ENCODE measurements at places on chromosomes 7 and 10.

DNA sequence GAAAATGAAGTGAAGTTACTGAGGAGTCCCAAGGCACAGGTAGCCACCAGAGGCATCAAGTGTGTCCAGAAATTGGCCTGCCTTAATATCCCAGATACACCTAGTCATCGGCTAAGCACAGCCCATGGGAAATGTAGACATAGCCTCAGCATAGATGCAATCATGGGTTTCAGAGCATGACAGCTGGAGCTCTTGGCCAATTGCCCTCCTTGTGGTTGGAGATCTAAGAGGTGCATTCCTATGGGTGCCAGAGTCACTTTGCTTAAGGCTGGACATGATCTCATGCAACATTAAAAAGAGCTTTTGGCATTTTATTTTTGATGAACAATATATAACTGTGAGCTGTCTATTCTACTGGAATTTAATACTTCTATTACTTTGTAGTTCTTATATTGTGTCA lies 758.0 kb upstream of the LRRTM3 start:
- DNase-seq: no peak

GRCh38 chr7:45073786-45074527 lies 14.8 kb downstream of the NACAD start:
- DNase-seq: no peak

DNA sequence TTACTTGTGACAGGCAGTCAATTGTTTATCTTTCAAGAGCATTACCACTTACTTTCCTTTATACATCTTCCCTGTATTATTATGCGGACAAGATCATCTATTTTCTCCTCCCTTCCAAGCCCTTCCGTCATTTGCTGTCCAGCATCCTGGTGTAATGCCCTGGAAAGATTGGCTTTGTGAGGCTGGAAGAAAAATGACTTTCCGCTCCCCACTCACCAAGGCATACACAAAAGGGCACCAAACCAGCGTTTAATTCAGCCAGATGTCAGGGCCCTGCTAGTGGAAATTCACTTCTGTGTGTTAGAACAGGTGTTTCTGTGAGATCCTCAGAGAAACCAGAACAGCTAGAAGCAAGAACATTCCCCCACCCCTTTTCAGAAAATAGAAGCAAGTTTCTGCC lies 128.1 kb upstream of the NANOS1 start:
- DNase-seq: no peak

DNA sequence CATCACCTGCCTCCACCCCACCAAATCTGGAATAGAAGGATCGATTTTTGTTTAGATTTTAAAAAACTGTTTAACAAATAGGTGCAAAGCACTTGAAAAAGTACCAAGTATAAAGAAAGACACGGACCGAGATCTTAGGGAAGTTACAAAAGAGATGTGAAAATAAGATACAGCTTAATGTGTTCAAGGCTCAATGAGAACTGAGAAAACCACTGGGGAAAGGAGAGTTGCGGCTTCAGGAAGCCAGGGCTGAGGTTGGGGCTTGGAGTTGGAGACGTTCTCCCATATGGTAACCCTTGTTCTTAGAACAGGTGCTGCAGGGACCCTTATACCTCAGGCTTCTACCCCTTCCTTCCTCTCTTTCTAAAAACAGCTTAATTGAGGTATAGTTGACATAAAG lies 140.2 kb downstream of the FANK1 start:
- no peak for DNase-seq

GRCh38 chr7:154640917-154641316 lies 362.0 kb downstream of the PAXIP1 start:
- no peak for DNase-seq

GRCh38 chr10:101067356-101068083 lies 5.7 kb downstream of the KAZALD1 start:
- peak; percentile 82 for DNase-seq

- DNase-seq: no peak
Observed at GRCh38 chr10:97923057-97923456, 73.4 kb downstream of the GOLGA7B start.

GRCh38 chr10:19756919-19757318 lies 59.3 kb upstream of the PLXDC2 start:
- no peak for DNase-seq

GRCh38 chr7:150666412-150666811 lies 19.1 kb upstream of the GIMAP2 start:
- DNase-seq: no peak

DNA sequence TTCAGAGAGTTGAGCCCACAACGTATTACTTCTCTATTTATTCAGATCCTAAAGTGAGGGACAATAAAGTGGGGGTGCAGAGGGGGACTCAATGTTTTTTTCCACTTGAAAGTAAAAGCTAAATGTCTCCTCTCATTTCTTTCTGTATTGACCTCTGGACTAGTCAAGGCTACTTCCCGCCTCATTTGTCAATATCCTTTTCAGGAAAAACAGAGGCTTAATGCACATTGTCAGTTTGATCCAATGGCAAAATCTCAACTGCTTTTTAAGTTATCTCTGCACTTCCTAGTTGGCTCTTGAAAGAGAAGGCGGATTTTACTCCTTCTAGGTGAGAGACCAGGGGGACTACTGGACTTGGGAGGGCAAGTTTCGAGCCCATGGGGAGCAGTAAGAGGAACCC lies 56.4 kb downstream of the HIPK2 start:
- DNase-seq: no peak

DNA sequence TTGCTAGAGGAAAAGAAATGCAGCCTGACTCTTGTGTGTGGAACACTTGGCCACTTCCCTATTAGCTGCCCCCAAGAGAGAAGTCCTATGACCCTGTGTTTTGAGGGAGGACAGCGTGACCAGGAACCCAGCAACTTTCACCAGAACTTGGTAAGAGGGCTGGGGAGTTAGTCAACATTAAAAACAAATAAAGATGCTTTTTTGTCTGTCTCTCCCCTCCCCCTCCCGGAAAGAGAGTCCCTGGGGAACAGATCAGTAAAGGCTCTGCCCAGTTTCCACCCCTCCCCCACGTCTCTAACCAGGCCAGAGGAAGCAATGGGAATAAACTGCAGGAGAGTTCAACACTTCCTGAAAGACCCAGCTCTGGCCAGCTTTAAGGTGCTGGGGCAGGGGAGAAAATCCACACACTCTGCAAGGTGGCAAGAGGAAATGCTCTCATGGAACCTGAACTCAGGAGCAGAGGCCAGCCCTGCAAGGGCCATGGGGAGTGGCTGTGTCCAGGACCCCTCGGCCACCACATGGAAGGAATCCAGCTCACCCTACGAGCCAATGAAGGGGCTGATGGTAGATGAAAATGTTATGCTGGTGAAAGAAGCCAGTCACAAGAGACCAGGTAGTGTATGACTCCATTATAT lies 21.5 kb downstream of the SH3PXD2A start:
- DNase-seq: no peak

GRCh38 chr10:97192952-97193435 lies 7.2 kb upstream of the SLIT1 start:
- no peak for DNase-seq

- DNase-seq: no peak
Observed at GRCh38 chr10:29039091-29039490, 249.8 kb upstream of the LYZL1 start.

GRCh38 chr7:44291066-44291732 lies 34.2 kb downstream of the CAMK2B start:
- DNase-seq: no peak

- no peak for DNase-seq
Observed at GRCh38 chr10:1084011-1084950, 28.1 kb downstream of the WDR37 start.

DNA sequence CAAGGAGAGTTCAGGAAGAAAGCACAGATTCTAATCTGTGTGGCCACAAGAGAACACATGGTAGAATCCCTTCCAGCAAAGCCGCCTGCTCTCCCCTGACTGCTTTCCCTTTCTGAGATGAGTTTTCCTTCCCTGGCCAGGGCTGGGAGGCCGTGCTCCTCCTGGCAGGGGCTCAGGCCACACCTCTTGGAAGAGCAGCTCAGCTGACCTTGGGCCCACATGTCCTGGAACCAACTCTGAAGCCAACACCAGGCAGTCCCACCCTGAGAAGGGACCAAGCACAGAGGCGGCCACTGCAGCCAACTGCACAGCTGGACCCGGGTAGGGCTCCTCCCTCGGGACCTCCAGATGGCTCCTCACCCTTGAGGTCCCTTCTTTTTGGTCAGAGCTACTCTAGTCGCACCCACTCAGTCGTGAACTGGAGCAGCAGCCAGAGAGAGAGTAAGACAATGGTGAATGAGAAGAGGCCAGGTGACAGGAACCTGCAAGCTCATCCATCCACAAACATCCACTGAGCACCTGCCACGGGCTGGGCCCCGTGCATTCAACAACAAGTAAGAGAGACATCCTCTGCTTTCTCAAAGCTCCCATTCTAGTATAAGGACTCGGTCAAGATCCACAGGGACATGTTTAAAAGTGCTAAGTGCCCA lies 40.3 kb downstream of the FAM53B start:
- no peak for DNase-seq

DNA sequence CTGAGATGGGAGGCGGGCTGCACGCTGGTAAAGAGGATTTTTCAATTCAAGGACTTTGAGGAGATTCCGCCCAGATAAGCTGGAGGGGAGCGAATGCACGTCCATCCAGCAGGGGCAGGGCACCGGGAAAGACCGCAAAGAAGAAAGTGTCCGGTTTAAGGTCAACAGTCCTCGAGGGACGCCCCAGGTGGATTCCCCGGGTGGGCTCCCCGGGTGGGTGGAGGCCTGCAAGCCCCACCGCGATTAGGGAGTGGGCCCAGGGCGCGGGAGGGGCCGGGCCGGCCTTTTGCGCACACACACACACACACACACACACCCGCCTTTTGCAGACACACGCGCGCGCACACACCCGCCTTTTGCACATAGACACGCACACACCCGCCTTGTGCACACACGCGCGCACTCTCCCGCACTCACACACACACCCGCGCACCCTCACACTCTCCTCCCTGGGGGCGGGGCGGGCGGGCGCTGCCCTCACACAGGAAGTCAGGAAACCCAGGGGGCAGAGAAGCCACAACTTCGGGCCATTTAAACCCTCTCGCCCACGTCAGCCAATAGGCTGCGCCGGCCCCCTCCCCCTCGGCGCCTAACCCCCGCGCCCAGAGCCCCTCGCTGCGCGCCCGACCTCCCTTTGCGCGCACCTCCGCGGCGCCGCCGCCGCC lies 615 bp downstream of the ARHGAP12 start:
- peak; percentile 74 for DNase-seq

- DNase-seq: no peak
Observed at GRCh38 chr10:75994357-75995040, 563.1 kb downstream of the LRMDA start.

- DNase-seq: no peak
Observed at GRCh38 chr10:83545901-83546391, 593.4 kb upstream of the GHITM start.

DNA sequence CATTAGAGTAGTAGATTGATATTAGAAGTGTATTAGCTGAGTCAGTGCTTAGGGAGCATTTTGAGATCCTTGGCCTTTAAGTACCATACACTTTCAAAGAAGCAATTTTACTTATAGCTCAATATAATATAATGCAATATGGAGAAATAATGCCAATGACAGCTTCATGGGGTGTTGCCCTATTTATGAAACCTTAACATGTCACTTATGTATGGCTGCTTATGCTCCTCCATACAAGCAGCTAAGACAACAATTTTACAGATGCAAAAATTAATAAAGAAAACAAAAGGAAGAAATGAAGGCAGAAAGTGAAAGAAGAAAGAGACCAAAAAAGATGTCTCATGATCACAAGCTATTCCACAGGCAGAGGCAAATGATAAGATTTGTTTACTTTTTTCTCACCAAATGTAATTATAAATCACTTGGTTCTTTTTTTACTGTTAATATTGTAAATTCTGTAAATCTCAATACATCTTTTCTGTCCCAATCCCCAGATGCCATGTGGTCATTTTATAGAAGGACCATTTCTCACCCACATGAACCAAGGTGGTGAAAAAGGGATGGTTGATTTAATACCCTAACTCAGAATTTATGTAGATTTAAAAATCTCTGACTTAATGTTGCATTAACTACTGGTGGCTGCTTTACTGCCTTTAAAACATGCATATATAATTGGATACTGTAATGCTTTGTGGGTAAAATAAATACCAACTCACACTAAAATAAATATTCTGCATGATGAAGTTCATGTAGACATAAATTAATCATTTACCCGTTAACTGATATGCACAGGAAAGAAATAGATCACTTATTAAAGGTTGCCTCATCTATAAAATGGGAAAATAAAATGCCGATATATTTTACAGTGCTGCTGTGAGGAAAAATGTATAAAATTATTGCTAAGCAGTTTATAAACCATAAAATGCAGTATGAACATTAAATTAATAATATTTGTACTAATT lies 33.5 kb upstream of the RHOBTB1 start:
- DNase-seq: no peak

DNA sequence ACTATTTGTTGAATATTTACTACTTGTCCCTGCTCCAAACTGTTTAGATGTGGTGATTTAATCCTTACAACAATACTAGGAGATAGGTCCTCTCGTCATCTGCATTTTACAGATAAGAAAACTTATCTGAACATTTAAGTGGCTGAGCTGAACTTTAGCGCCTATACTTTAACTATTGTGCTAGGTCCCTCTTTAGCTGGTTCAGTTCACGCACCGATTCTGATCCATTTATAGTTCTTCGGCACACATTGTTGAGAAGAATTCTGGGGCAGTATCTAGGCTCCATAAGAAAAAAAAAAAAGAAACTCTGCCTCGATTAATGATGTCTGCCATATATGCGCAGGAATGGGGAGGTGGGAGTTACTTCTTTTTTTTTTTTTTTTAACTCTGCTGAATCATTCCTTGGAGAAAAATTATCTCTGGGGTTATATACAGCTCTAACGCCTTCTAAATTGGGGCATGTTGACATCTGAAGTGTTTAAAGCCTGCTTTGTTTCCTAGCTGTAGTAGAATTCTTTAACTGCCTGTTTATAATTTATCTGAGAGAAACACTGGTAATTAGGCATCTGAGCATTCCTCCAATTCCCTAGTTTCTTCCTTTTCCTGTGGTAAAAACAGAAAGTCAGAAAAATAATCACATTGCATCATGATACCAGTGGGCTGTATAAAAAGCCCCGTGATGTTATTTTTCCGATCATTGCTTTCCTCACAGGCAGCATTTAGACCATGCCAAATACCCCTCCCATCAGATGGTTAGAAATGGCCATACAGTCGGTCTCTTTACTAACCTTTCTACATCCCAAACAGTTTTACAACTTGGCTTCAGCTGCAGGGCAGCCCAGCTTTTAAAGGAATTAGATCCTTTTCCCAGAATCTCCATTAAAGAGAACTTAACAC lies 98.5 kb upstream of the KDM7A start:
- DNase-seq: no peak

DNA sequence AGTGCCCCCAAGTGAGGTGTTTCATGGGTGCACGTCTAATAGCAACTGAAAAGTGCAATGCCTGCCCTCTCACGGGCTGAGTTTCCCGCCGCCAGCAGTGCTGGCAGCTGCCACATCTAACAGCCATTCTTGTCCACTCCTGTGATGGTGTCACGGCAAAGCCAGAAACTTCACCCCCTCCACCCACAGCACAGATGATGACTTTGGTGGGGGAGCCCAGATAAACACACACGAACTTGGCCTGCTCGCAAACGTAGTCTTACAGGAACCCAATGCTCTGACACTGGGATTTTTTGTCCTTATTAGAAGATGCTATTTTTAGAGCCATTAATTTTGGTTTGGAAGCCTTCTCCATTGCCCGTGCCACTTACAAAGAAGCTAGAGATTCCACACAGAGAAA lies 26.7 kb downstream of the CPXM2 start:
- DNase-seq: no peak
